ENCODE measurements at places on chromosomes 3 and 15. TPM values are rescaled to one million over a fixed set of nuclear protein-coding genes. Genes with fewer than 3 reads are reported as not detected.

DNA sequence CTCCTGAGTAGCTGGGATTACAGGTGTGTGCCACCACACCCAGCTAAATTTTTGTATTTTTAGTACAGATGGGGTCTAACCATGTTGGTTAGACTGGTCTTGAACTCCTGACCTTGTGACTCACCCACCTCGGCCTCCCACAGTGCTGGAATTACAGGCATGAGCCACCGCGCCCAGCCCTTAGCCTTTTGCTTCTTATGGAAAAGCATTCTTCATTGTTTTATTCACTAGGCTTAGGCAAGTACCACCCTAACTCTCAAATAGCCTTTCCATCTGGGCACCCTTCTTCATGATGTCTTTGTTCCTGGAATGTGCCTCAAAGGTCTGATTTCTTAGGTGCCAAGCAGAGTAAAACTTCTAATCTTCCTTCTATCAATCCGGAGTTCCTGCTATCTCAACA is 641.8 kb downstream of the FHIT start:
- DNase-seq = no peak

DNA sequence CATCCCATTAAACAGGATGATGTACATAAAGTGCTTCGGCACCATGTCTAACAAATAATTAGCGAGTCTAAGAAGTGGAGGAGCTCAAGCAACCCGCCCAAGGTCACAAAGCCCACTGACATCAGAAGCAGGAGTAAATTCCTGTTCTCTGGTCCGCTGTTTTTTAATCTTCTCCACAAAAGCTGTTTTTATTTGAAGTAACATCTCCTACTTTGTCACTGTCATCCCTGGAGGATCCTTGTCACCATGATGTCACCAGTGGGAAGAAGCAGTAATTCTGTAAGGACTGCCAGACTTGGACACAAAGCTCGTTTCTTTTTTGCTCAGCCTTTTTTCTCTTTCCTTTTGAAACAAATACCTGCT is 216.2 kb downstream of the STT3B start:
- no peak for DNase-seq

- DNase-seq = peak; percentile 99
These were observed at the start of gene PCNP for GRCh38 chr3:101573449-101574387. TSS of gene PCNP (plus strand) at chr3:101574180. CDS start at chr3:101574216, 36 bp downstream.

The ANKUB1 gene
- not detected for total RNA-seq

The IGSF10 gene
- total RNA-seq = 0.96 TPM

The SOX14 gene
- not detected for total RNA-seq

DNA sequence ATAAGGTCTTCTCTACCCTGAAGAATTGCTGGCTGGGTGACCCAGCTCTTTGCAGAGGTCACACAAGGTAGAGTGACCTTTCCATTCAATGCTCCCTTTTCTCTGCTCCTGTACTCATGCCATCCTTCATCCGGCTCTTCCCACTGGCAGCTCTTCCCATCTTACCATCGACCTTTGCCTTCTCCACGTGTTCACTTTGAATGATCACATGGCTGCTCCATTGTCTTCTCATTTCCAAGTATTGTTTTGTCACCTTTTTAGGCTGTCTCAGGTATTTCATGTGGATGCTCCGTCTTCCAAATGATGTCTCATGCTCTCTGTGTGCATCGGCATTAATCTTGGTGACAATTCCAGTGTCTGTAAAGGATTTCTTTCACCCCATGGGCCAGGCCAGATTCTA is 76.6 kb upstream of the ONECUT1 start:
- DNase-seq = no peak

The CLDN18 gene
- total RNA-seq = not detected

The REC114 gene
- total RNA-seq = not detected
